ENCODE measurements at places on chromosomes 11 and 22.

DNA sequence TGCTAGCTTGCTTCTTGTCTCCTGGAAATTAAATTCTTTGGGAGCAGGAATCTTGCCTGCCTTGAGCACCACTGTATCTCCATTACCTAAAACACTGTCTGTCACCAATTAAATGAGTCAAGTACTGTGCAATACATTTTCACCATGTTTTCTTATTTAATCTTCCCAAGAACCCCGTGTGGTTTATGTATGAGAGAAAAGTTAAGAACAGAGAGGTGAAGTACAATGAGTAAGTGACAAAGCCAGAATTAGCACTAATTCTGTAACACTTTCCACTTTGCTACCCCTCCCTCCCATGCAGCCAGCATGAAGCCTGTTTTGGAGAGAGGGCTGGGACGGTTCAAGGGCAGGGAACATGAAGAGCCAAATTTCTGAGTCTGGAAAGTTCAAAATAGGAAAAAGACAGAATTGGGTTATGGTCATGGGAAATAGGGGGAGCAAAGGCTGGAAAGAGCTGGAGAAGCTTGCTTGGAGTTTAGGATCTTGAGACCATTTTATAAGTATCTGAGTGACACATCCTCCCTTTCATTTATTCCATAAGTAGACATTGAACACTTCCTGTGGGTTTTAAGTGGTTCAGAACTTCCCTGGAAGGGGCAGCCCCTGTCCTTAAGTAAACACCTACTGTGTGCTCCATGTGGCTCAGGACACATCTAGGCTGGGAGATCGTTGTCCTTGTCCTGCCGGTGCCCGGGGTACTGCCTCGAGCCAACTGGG, 60.5 kb upstream of the CHST1 start:
- DNase-seq = no peak

- DNase-seq = no peak
Observed at GRCh38 chr11:131584785-131585592, 214.6 kb downstream of the NTM start.

GRCh38 chr22:47850644-47851151, 1088.2 kb downstream of the TBC1D22A start:
- DNase-seq = no peak

DNA sequence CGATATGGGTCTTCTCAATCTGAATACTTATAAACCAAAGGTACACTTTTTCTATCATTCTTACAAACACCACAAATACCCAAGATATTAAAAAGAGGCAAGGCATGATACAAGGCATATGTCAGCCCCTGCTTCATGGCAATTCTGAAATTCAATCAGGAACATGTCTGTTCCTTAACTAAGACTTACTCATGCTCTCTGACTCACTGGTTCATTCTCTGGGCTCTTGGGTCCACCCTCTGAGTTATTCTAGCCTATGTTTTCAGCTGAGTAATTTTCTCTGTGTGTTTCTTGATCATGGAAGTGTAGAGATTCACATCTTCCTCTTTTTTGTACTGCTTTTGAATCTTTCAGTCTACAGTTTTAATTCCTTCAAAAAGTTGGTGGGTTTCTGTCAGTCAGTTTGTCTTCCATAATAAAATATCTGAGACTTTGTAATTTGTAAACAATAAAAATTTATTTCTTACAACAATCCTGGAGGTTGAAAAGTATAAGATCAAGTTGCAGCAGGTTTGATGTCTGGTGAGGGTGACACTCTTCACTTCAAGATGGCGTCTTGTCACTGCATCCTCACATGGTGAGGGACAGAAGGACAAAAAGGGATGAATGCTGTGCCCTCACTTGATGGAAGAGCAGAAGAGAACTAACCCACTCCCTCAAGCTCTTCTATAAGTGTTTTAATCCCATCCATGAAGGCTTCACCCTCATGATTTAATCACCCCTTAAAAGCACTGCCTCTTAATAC, 211.7 kb downstream of the FAM76B start:
- DNase-seq = peak; percentile 75

DNA sequence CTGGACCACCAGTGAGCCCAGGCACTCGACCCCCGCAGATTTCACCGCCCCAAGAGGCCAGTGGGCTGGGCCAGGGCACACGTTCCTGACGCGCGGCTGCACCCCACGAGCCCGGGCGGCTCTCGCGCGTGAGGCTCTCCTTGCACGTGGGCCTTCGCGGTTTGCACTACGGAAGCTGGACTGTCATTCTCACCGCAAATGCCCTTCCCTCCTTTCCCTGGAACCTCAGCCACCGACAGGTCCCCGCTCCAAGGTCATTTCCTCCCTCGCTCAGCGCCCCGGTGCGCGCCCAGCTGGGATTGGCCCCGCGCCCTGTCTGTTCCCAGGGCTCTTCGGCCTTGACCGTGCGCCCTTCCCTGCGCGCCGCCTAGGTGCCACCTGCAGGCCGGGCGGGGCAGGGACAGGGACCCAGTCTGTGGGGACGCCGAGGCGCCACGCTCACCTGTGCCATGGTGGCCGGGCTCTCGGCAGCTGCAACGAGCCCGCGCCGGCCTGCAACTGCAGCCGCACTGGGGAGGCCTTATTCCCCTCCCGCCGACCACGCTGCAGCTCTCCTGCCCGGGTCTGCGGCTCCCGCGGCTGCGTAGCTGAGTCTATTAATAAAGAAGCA, 2.1 kb upstream of the CPT1A start:
- no peak for DNase-seq

DNA sequence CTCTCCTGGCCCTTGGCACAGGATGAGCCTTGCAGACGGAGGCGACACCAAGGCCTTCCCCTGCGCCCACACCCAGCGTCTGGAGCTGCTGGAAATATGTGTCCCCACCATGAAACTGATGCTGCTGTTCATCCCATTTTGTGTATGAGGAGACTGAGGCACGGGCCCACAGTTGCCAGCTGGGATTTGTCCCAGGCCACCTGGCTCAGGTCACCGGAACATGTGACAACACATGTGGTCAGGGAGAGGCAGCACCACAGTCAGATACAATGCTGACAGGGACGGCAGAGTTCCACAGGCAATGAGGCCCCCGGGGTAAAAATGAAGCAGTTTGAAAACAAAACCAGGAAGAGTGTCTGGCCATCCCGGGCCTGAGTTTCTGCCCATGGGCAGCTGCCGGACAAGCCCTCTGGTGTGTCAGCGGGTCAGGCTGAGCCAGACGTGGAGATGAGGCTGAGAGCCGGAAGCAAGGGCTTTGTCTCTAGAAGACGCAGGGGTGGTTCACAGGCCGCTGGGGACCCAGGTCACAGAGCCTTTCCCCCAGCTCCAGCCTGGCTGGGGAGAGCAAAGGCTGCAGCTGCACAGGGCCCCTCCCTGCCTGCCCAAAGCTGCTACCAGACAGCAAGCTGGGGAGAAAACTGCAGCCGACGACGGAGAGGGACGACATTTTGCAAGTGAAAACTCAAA, 80.7 kb downstream of the CDKN1C start:
- no peak for DNase-seq

- peak; percentile 59 for DNase-seq
Observed at GRCh38 chr11:12893787-12894672, 115.1 kb upstream of the RASSF10 start.

DNA sequence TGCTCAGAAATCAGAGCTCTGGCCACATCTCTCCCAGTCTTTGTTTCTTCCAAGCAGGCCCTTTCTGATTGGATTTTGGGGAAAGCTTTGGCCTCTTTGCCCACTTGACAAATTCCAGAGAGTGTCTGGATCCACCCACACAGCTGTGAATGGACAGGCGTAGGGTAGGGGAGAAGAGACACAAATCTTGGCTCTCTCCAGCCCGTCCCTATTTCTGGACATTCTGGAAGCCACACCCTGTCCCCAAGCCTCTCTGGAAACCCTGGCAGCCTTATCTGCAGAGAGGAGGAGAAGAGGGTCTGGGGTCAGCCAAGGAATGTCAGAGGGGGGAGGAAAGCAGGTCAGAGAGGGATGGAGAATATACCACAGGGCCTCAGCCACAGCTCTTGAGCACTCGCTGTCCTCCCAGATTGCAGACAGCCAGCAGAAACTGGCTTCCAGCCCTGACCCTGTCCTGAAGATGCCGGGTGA, 59.5 kb upstream of the WNT11 start:
- DNase-seq = no peak

DNA sequence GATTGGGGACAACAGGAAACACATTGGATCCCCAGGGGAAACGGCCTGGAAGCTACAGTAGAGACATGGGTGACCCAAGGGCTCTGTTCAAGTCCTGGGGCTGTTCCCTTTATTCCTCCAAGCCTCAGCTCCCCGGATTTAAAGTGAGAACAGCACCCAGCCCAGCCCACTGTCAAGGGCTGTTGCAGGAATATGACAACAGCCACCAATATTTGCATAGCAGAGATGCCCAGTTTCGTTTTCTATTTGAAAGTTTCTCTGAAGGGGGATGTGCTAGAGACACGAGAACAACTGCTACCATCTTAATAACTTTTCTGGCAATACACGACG, 81.1 kb upstream of the WNT7B start:
- DNase-seq = no peak

DNA sequence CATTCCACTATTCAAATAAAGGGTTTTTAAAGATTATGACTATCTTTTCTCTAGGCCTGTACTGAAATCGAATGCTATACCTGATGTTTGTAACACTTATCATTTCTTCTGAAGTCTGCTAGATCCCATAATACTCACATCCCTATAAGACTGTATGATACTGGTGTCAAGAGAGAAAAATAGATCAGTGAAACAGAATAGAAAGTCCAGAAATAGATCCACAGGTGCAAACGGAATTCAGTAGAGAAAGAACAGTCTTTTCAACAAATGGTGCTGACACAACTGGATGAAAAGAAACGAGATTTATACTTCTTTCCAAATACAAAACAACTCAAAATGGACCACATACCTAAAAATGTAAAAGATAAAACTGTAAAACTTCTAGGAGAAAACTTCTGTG, 143.2 kb downstream of the APOL5 start:
- DNase-seq = no peak

DNA sequence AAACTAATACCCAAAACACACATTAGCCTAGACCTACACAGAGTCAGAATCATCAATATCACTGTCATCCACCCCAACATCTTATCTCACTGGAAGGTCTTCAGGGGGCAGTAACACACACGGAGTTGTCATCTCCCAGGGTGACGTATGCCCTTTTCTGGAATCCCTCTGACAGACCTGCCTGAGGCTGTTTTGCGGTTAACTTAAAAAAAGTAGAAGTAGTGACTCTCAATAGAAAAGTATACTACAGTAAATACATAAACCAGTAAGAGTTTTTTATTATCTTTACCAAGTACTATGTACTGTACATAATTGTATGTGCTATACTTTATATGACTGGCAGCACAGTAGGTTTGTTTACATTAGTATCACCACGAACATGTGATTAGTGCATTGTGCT, 80.5 kb downstream of the PGR start:
- DNase-seq = no peak

DNA sequence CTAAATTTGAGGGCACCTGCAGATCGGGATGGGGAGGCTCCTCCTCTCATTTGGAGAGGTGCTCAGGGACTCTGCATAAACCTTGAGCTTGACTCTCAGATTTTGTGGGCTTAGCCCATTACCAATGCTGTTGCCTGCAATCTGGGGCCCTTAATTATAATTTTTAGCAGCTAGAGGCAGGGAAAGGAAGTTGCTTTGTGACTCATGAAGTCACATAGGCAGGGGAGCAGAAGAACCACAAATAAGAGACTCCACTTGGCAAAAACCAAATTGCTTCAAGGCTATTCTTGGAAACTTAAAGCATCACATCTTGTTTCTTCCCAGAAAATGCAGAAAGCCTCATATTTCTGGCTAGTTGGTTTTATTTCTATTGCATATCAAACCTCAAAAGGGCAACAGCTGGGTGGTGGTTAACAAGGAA, 46.9 kb downstream of the MICAL2 start:
- DNase-seq = peak; percentile 82

Measured in iris pigment epithelial cell (primary cell).